ENCODE measurements at places on chromosomes 12 and 14.

- no peak for DNase-seq
Measured at GRCh38 chr12:105713606-105714305, 383.3 kb downstream of the C12orf75 start.

- no peak for DNase-seq
Measured at GRCh38 chr14:64944041-64944440, 1.5 kb upstream of the GPX2 start.

DNA sequence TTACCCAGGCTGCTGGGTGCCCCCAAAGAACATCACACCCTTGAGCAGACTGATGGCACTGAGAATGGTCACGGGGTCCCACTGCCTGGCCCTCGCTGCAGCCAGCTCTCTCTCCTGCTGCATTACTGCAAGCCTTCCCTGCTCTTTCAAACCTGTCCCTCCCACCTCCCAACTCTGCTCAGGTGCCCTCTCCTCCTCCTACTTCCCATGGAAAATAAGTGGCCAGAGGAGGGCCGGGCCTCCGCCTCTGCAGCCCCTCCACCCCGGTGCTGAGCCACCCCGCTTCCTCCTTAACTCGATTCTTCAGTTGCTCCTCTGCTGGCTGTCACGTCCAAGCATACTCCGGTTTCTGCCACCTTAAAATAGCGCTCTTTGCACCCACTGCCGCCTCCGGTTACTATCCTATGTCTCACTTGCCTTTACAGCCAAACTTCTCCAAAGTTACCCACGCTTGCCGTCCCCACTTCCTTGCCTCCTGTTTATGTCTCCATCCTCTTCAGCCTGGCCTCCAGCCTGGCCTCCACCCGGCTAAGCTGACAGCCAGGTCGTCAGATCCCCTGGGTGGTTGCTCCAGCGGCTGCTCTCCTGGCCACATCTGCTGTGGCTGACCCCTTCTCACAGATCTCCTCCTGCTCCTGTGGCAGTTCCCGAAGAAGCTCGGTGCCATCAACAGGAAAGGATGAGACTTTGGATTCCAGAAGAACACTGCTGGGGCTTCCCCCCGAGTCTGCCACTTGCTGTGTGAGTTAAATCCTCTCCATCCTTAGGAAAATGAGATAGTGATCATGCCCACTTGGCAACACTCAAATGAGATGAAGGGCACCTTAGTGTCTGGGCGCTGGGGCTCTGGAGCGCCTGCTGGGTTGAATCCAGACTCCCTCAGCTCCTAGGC is 7.7 kb downstream of the SMIM41 start:
- no peak for DNase-seq

GRCh38 chr14:36509069-36509917 is 10.7 kb downstream of the NKX2-1 start:
- DNase-seq: no peak

- no peak for DNase-seq
Measured at GRCh38 chr14:65972891-65973290, 513.3 kb upstream of the CCDC196 start.

DNA sequence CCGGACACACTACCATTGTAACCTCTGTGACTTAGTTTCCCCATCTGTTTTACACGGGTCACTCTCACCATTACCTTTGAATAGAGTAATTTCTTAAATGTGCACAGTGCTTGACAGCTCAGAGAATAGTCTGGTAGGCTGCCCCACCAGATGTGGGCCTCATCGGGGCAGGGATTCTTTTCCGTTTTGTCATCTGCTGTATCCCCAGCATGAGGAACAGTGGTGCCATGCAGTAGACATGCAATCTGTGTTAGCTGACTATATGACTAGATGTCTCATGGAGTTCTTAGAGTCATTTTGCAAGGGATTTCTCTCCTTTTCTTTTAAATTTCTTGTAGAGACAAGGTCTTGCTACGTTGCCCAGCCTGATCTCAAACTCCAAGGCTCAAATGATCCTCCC is 44.9 kb upstream of the PLEKHG3 start:
- DNase-seq: no peak

DNA sequence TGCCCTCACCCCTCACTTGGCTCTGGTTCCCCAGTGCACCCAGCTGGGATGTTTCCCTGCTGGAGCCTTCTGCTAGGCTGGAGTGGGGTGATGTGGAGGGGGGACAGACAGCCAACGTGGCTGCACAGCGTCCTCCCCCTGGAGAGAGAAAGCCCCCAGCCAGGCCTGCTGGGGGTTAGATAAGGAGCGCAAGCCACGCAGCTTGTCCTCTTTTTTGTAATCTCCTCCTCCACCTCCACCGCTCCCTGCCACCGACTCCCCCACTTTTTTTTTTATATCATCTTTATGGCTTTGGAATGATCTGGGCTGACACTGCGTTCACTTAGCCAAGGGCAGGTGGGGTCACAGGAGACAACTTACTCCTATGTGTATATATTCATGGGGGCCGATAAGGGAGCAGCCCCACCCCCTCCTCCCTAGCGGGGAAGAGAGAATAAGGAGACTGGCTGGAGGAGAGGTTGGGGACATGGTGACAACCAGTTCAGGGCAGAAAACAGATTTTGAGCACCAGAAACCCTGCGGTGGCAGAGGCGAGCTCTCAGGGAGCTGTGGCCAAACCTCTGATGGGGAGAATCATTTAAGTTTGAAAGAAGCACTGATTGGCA is 169.9 kb upstream of the LHX5 start:
- no peak for DNase-seq

DNA sequence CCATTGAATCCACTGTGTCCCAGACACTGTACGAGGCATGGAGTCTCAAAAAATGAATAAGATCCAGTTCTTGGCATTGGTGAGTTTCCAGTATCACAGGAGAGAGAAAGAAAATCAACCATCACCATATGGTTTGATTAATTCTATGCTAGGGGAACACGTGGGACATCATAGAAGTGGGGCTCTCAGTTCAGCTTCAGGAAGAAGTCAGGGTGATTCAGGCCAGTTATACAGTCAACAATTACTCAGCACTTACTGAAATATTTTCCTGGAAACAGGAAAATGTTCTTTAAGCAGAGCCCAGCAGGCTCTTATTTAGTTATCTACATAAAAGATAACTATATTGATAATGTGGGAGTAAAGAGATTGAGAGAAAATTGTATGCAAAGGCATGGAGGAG is 407.2 kb downstream of the NOVA1 start:
- DNase-seq: no peak

DNA sequence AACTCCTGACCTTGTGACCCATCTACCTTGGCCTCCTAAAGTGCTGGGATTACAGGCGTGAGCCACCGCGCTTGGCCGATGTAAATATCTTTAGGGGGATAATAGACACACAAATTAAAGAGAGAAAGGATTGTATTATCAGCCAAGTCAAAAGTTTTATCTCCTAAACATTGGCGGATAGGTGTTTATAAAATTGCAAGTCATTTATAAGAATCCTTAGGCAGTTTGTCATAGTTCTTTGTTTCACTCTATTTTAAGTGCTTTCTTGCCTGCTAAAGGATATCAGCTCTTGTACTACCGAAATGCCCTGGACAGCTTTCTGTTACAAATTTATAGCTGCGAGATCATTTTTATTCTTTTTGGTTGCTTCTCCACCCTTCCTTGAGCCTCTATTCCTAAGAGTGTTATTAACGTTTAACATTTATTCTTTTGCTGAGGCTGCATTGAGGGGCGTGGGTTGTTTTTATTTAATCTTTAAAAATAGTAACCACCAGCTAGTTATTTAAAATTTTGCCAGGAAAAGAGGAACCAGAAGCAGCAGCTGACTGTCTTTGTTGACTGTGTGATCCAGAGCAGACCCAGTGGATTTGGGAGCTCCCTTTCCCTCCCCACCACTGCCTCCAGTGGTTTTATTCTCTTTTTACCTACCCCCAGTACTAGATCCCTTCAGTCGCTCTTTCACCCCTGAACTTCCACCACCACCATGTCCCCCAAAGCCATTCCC is 106.4 kb downstream of the DIP2B start:
- DNase-seq: no peak

DNA sequence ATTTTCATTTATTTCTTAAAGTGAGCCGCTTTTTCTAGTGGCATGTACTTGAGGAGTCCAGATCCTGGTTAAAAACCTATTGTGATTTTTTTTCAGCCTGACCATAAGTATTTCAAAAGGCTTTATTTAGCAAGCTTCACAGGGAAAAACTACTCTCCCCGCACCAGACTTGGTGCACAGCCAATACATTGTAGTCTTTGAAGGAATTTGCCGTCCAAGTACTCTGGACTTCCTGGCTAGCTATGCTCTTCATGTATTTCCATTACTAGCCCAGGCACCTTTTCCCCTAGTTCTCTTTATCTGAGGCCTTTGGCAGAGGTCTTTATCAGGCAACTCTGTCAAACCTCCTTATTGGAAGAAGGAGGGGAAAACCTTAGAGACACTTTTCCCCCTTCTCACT is 234.7 kb downstream of the CCDC91 start:
- no peak for DNase-seq

DNA sequence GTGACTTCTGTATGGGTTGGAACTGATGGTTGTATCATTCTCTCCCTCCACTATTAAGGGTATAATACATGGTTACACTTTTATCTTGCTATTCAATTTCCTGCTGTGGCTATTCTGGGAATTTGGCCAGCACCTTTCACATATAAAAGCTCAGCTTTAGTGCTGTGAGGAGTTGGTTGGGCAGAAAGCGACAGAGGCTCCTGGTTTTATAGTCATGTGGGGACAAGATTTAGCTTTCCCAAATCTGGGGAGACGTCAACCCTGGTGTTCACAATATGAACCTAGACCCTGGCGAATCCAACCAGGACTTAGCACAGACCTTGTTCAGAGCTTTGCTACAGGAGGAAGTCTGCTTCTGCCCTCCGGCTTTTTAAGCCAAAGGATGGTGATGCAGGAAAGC is 36.5 kb downstream of the FOS start:
- no peak for DNase-seq

GRCh38 chr12:119735079-119735478 is 67.1 kb downstream of the PRKAB1 start:
- no peak for DNase-seq

DNA sequence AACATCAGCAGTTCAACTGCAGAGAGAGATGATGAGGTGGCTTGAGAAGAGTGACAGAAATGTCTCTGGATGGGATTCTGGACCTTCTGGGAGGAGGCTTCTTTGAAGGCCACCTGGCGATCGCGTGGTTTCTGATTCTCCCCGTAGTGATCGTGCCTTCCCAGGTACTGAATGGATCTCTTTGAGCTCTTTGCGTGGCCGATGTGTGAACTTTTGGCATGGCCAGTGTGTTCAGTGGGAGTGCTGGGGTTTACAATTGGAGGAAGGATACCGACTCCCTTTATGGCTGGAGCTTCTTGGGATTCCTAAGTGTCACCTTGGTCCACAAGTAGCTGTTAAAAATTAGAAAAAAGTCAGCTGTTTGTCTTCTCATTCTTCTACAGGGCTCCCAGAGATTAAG is 374.7 kb downstream of the C12orf75 start:
- no peak for DNase-seq

DNA sequence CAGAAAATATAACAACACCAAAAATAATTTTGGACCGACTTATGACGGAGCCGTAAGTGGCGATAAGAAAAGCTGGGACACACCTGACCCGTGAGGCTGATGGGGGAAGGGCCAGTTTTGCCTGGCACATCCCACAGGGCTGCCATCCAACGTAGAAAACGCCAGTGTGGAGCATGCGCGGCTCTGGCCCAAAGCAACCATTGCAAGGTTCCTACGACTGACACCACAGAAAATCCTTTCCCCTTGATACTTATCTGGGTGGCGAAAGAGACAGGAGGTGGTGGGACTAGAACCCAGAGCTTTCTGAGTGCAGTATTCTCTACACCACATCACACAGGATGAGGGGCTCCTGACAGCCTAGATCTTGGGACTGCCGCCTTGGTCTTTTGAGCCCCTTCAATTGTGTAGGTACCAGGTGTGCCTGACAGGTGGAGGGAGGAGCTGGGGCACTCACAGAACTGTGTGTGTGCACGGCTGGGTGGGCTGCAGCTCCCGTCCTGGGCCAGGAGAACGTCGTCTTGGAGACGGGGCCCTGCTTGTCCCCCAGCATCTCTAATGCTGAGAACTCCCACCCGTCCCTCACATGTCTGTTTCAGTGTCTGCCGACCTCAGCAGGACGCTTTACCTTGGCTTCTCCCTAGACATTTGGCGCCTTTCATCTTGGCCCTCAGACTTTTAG is 17.4 kb upstream of the CACNA2D4 start:
- no peak for DNase-seq

All from GM18507 (cell line).